ENCODE measurements at places on chromosomes 2 and 18.

DNA sequence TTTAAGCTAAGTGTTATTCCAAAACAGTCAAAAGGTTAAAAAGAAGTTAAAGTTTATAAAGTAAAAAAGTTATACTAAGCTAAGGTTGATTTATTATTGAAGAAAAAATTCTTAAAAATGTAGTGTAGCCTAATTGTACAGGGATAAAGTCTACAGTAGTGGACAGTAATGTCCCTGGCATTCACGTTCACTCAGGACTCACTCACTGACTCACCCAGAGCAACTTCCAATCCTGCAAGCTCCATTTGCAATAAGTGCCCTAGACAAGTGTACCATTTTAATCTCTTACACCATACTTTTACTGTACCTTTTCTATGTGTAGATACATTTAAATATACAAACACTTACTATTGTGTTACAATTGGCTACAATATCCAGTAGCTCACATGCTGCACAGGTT, 86.1 kb downstream of the CACNB4 start:
- DNase-seq = no peak

- no peak for DNase-seq
Observed at GRCh38 chr18:11308499-11308898, 159.1 kb upstream of the PIEZO2 start.

DNA sequence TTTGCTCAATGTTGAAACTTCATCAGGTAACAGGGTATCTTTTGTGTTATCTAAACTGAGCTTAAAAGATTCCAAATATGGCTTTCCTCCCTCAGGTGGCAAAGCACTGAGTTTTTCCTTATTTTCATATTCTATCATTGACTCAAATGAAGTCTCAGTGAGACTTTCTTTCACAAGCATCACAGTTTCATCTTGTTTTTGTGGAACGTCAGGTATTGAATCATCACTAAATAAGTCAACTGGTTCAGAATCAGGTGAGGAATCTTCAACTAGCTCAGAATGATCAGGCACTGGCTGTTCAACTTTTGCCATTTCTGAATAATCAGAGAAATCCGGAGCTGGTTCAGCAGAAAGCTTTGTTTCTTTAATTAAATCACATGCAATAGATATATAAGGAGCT, 24.6 kb downstream of the RTN4 start:
- DNase-seq = no peak

DNA sequence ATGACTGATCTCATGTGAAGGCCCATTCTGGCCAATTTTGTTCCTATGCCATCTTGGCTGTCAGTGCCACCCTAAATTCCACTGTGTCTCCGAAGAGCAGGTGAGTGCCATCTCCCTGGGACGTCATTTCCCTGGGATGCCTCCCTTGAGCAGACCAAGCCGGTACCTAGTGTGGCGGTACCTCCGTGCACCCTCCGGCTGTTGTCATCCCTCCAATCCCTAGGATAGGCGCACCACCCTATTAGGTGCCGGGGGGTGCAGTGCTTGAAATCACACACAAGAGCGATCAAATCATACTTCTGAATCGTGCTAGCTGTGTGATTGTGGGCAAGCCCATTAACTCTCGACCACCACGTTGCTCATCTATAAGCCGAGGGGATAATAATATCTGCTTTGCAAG, 81.8 kb upstream of the GLI2 start:
- no peak for DNase-seq

DNA sequence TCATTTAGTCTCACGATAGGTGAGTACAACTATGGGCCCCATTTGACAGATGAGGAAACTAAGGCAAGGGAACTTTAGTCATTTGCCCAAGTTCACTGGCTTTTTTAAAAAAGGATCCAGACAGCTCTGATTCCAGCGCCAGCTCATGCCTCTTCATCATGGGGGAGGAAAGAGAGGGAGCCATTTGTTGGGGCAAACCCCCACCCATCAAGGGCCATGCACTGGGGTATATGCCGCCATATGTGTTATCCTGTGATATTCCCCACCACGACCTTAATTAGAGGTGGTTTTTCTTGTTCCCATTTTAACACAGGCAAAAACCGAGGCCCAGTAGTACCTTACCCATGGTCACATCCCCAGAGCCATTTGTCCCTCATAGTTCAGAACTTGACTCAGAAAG, 649 bp upstream of the GPBAR1 start:
- no peak for DNase-seq

- no peak for DNase-seq
Observed at GRCh38 chr2:226836548-226836885, 663 bp downstream of the RHBDD1 start.

- DNase-seq = no peak
Observed at GRCh38 chr2:197879812-197880408, 75.5 kb downstream of the PLCL1 start.

DNA sequence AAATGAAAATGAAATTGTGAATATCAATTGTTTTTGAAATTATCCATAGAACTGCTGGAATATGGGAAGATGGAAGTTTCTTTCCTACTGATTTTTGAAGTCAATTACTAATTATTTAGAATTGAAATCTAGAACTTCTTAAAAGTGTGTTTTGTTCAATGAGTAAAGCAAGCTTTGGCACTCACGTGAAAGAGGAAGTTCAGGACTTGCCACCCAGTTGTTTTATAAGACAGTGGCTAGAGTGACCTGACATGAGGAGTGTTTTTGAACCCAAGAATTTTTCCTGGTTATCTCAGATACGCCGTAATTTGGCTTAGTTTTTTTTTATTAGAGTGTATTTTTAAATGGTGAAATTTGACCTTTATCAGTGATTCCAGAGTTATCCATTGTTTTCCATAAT, 3.5 kb downstream of the MXD1 start:
- DNase-seq = no peak

GRCh38 chr2:56714400-56714799, 530.6 kb downstream of the CCDC85A start:
- DNase-seq = no peak

DNA sequence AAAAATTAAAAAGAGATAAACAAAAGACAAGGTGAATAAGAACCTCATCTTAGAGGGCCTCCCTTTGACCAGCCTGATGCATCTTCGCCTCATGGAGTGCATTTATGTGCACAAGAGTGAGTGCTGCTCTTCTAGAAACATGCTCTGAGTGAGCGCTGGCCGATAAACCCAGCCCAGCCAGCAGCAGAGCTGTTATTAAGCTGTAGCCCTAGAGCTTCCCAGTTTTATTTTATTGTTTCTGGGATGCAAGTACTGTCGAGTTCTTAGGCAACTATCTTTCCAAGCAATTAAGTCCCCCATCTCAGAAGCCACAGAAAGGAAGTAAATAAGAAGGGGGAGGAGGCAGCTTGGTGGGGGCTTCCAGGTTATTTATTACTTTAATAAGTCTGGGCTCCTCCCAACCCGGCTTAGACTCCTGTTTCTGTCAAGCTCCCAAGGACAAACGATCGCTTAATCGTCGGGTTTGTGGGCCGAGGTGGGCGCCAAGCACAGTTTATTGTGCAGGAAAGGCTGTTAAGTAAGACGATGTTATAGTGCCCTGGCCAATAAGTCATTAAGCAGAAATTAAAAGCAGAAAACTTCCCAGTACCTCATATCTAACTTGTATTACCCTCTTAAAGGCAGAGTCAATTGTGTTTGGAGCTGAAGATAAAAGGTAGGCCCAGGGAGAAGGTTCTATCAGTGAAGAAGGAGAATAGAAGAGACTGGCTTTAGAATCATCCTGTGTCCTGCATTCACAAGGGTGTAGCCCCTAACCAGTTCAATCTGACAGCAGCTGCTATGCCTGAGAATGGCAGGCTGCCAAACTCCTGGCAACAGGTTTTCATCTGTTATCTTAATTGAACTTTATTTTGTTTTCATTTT, 176.3 kb downstream of the PIK3C3 start:
- DNase-seq = no peak

GRCh38 chr2:129484999-129485897, 494.2 kb upstream of the RAB6C start:
- no peak for DNase-seq

GRCh38 chr2:226953826-226954225, 118.0 kb downstream of the RHBDD1 start:
- DNase-seq = no peak

All from immature natural killer cell (primary cell).